Bronchial epithelial cell (primary cell): ENCODE measurements at places on chromosomes 1 and 21.

- DNase-seq, result no peak
These were observed 36.7 kb downstream of the ADARB1 start for GRCh38 chr21:45110873-45111624.

DNA sequence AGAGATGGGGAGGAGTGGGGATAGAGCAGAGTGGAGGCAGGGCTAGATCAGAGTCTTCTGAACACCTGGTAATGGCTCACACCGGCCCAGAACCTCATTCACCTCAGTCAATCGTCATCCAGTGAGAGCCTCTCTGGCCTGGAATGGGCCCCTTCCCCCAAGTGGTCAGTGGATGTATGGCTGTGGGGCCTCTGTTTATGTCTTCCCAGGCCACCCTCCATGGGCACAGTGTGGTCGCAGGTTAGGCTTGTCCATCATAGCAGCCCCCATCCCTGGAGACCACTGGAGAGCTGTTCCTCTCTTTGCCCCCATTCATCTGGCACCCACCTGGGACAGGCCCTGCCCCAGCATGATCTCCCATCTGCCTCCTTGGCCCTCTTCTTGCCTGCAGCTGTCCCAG is 29.6 kb upstream of the TENT5C start:
- no peak for DNase-seq

GRCh38 chr1:7331926-7332535 is 439.1 kb upstream of the VAMP3 start:
- no peak for DNase-seq

GRCh38 chr1:8020032-8020431 is 6.1 kb downstream of the ERRFI1 start:
- peak; percentile 93 for DNase-seq

- no peak for DNase-seq
These were observed 23.3 kb downstream of the ETNK2 start for GRCh38 chr1:204128464-204128963.

- no peak for DNase-seq
These were observed 274.0 kb upstream of the TMPRSS15 start for GRCh38 chr21:18677632-18678031.

GRCh38 chr21:37210799-37211198 is 56.3 kb downstream of the VPS26C start:
- no peak for DNase-seq

DNA sequence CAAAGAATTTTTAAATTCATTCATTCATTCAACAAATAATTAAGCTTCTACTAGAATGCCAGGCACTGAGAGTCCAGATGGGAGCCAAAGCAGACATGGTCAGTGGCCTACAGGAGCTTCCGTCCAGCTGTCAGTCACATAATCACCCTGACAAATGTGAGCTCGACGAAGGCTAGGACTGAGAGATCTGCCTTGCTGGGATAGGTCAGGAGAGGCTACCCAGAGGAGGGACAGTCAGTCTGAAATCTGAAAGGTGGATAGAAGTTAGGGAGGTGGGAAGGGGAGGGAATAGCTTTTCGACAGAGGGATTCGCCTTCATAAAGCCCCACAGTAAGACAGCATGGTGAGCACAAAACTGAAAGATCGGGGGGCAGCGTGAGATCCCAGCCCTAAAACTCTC is 8.3 kb downstream of the EPHX1 start:
- no peak for DNase-seq

DNA sequence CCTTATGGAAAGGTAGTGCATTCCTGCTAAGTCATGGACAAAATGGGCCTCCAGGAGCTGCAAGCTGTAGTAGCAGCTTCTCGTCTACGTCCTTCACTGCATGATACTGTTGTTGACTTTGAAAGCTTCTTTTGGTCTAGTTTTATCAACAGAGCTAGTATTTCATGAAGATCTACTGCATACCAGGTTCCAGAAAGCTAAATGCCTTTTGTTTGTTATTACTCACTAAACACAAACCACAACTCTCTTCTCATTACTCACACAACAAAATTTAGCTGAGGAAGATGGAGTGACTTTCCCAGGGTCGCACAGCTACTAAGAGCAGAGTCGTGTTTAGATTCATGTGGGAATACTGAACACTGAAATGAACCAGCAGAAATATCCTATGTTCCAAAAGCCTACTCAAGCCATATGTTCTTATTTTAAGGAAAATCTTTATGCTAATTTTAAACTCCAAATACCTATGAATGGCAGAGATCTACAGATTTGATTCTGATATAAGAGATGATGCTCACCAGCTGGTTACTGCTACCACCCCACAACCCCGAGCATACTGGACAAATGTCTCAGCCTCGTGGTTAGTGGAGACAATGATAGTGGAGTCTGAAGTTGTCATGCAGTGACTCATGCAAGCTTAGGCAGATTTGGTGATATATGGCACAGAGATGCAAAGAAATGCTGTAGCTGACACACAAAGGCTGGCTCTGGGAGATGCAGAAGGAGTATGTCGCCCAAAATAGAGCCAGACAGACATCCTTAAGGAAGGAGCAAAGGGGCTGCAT is 20.6 kb downstream of the PGBD2 start:
- peak; percentile 70 for DNase-seq

- DNase-seq, result no peak
These were observed 110.6 kb downstream of the XCL2 start for GRCh38 chr1:168433238-168433637.

DNA sequence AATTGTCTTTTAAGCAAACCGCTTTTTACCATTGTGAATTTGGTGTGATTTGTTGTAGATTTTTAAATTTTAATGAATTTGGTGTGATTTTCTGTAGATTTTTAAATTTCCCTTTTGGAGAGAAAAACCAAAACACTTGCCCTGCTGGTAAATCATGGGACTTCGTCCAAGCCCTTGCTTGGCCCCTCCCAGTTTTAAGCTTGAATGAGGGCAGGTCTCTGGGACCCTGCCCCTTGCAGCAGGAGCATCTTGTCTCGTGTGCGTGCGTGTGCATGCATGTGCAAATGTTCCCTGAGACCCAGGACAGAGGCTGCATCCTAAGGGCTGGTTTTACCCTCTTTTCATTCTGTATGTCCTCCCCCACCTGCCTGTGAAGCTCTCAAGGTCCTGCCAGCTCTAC is 248.6 kb downstream of the GREM2 start:
- DNase-seq, result no peak

DNA sequence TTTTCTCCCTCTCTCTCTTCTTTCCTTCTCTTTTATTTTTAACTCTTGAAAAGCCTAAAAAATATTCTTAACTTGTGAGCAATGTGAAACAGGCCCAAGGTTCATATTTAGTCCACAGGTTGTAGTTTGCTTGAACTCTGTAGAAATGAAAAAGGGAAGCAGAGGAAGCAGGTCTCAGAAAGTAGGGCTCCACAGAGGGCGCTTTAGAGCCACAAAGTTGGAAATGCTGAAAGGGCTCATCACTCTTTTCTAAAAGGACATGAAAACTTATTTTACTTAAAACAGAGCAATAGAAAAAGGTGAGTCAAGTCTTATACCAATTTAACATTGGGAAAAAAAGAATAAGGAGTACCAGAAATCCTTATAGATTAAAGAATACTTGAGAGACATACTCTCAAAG is 247.0 kb downstream of the USP25 start:
- DNase-seq, result no peak

GRCh38 chr21:35448876-35449599 is 399.9 kb upstream of the RUNX1 start:
- DNase-seq, result no peak

DNA sequence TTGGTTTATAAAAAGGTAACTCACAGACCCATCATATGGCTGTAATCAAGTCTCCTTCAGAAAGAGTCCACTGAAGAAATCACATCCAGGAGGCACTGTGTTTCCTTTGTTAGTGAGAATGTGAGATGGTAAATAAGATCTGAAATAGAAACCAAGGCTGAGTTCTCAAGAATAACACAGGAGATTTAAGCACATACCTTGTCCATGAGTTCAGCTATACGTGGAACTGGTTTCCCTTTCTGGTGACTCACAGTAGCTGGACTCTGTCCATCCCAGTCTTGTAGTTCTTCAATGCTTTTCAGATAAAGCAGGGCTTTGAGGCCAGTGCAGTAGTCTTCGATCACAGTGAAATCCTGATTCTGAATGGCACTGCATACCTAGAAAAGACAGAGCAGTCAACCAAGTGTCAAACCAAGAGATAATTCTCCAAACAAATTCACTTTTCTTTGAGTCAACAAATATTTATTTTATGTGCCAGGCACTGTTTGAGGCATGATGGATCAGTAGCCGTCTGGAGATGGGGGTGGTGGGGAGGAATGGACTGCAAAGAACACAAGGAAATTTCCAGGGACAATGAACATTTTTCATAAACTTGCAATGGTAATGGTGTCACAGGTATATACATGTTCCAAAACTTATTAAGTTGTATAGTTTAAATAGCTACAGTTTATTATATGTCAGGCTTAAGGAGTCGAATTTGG is 471.4 kb downstream of the PTBP2 start:
- peak; percentile 96 for DNase-seq

DNA sequence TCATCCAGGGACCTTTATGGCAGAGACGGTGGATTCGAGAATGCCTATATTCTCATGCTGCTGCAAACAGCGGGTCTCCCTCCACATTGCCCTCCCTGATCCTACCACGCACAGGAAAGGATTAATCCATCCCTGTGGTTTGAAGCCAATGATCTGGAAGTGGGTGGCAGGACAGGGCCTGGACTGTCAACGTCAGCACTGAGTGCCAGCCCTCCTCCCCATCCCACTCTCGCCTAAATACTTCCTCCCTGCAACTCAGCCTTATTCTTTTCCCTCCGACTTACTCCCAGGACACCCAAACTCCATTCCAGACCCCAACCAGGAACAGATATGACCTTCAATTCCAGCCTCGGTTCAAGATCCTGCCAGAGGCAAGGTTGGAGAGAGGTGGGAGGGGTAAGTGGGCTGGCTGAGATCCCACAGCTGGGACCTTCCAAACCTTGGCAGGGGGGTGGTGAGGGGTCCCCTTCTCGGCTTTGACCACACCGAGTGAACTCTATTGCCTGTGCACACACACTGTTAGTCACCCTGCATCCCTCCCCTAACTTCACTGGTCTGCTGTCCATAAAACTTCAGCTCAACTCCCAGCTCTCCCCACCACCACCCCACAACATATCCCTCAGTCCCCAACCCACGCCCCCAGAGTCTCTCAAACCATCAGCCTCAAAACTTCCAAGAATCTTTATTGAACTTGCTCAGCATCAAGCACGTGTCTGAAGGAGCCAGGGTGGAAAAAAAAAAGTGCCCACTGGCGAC is 2.4 kb upstream of the S100A5 start:
- no peak for DNase-seq

DNA sequence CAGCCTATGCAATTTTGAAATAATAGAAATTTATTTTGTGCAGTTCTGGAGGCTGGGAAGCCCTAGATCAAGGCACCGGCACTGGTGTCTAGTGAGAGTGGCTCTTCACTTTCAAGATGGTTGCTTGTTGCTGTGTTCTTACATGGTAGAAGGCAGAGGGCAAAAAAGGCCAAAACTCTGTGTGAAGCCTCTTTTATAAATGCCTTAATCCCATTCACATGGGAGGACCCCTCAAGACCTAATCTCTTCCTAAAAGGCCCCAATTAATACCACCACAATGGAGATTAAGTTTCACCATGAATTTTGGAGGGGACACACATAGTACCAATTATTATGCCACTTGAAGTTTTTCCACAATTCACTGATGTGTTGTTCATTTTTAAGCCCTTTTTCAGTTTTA is 21.0 kb downstream of the PRKAB2 start:
- no peak for DNase-seq

DNA sequence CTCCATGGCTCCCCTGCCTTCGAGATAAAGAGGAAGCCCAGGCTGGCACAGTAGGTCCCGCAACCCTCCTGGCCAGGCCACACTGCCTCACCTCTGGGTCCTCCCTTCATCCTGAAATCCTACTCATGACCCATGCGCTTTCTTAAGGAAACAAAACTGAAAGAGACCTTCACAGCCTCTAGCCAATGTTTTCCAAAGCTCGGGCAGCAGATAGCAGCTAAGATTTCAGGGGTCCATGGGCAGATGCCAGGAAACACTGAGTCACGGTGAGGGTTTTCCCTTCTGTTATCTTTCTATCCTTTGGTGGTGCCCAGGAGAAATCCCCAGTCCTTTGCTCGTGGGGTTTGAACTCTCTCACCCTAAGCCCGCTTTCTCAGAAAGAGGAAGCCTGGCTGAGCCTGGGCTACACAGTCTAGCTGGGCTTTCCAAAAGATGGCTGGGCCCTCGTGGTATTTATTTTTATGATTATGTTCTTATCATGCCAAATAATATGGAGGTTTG is 26.6 kb downstream of the TTC39A start:
- DNase-seq, result no peak

DNA sequence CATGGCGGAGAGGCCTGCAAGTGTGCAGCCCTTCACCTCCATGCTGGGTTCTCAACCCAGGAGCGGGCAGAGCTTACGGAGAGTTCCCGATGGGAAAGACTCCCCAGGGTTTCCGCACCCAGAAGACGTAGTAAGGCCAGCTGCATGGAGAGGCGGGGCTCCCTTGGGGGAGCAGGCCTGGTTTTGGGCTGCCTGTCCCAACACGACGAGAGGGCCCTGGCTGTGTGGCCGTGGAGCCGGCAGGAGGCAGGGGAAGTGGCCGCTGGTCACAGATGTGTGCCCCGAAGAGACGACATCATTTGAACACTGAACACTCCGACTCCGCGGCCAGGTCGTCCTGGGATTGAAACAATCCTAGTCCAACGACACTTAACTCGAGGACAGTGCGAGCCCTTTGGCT is 57.0 kb downstream of the MORN1 start:
- peak; percentile 54 for DNase-seq

- peak; percentile 97 for DNase-seq
These were observed 107.0 kb upstream of the TLR5 start for GRCh38 chr1:223249854-223250631.

DNA sequence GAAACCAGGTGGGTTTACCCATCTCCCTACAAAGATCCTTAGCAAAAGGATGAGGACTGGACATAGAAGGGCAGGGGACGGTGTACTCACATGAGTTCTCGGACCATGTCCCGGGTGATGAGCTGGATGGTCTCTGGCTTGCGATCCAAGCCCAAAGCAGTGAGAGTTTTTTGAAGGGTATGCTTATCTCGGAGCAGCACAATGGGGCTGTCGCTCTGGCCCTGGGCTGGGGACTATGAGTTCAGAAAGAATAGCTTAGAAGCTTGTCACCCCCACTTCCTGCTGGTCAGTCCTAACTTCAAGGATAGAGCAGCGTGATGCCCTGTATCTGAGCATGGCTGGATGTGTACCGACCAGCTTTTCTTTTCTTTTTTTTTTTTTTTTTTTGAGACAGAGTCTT is 9.6 kb downstream of the CFAP45 start:
- no peak for DNase-seq

- no peak for DNase-seq
These were observed 15.5 kb downstream of the CLIC6 start for GRCh38 chr21:34684174-34684876.

DNA sequence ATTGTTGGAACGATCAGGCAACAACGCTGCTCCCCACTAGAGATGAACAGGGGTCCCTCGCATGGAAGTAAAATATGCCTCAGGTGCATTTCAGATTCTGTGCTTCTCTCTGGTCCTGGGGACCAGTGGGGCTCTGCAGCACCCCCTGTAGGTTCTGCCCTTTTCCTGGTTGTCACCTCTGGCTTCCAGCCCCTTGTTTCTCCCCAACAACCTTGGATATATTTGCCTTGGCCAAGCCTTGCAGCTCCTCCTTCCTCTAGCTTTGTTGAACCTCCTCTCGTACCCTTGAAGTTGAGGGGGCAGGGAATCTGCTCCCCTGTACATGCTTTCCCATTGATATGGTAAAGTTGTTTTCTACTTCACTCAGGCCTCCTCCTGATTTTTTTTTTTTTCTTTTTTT is 5.4 kb upstream of the RGSL1 start:
- no peak for DNase-seq

- DNase-seq, result no peak
These were observed 169.7 kb downstream of the TRIM33 start for GRCh38 chr1:114341299-114341698.

GRCh38 chr1:44332505-44332904 is 22.6 kb downstream of the ERI3 start:
- no peak for DNase-seq

- peak; percentile 70 for DNase-seq
These were observed 50.0 kb downstream of the TBCE start for GRCh38 chr1:235417086-235417697.
